ENCODE measurements at places on chromosomes 13 and 19. TPM values are rescaled to one million over a fixed set of nuclear protein-coding genes. Genes with fewer than 3 reads are reported as not detected.

Gene CEACAM7
- total RNA-seq, result not detected

Gene GIPR
- total RNA-seq, result not detected

Gene WDR87
- total RNA-seq, result not detected

Gene MEDAG
- total RNA-seq, result 126 TPM

Gene CGB7
- not detected for total RNA-seq

Gene ZNF525
- total RNA-seq, result 13.9 TPM

Gene CD320
- total RNA-seq, result 40.8 TPM

Gene CLEC4G
- 2.0 TPM for total RNA-seq

Gene ZNF582
- total RNA-seq, result 5.5 TPM

Gene TUBA3C
- total RNA-seq, result not detected

Gene STARD13
- 44.9 TPM for total RNA-seq

Gene ZNF708
- total RNA-seq, result 8.7 TPM

Gene TEX26
- 0.97 TPM for total RNA-seq

Gene MBD3L1
- not detected for total RNA-seq

Gene C1QTNF9
- total RNA-seq, result 0.83 TPM

Gene RGCC
- 56.5 TPM for total RNA-seq

Gene ZC3H4
- total RNA-seq, result 34.7 TPM

Gene RXFP2
- total RNA-seq, result 0.17 TPM

Gene TEKTIP1
- total RNA-seq, result not detected

Gene TMEM150B
- total RNA-seq, result 3.6 TPM

Gene MEGF8
- 18.2 TPM for total RNA-seq

Gene SULT2A1
- total RNA-seq, result not detected

Gene MISP
- 2.0 TPM for total RNA-seq

Gene ZNF865
- 10.4 TPM for total RNA-seq

Gene ENOX1
- total RNA-seq, result 11.7 TPM

Gene CYP2A13
- total RNA-seq, result not detected

Gene SLC35E1
- 39.7 TPM for total RNA-seq

Gene ZNF536
- 2.5 TPM for total RNA-seq

Gene PTH2
- not detected for total RNA-seq

Gene EPSTI1
- total RNA-seq, result 8.2 TPM

Gene CEACAM6
- total RNA-seq, result 0.69 TPM

Gene BRCA2
- 0.42 TPM for total RNA-seq

Gene GPR12
- 0.26 TPM for total RNA-seq

Gene ACP7
- total RNA-seq, result not detected

Gene CGB1
- total RNA-seq, result not detected

Gene LGALS4
- total RNA-seq, result 2.9 TPM
